ENCODE measurements at places on chromosomes 5 and 9.

DNA sequence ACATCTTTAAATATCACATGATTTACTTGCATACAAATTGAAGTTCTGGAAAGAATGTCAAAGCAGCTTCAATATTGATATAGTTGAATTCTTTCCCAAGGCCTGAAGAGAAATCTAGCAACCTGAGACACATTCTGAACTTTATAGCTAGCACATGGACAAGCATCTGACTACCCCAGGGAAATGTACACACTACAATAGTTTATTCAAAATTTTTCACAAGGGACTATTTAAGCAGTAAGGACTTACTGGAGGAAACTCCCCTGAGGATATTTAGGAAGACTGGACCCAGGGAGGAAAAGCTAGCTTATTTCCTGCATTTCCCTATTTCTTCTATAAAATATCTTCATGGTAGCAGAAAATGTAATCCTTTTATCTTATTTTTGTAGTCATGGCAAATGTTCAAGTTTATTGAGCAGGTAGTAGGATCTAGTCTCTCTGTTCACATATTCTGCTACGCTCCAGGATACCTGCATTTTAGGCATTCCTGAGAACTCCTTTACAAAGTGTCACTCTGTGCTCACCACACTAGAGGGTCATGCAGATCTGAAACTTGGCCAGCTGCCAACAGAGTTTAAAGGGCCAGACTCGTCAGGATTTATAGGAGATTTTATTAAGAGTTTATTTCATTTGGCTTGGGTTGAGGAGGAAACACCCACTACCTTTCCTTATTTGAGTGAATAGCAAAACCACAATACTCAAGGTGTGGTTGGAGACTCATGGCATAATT is 348.4 kb upstream of the FTMT start:
- DNase-seq: peak; percentile 59

- no peak for DNase-seq
Observed at GRCh38 chr9:127035948-127036347, 86.5 kb downstream of the ANGPTL2 start.

- DNase-seq: no peak
Observed at GRCh38 chr9:6811436-6811835, 53.7 kb downstream of the KDM4C start.

GRCh38 chr9:93601666-93602065 is 25.3 kb downstream of the PHF2 start:
- DNase-seq: no peak

- DNase-seq: no peak
Observed at GRCh38 chr5:72882989-72883388, 66.5 kb downstream of the TNPO1 start.

DNA sequence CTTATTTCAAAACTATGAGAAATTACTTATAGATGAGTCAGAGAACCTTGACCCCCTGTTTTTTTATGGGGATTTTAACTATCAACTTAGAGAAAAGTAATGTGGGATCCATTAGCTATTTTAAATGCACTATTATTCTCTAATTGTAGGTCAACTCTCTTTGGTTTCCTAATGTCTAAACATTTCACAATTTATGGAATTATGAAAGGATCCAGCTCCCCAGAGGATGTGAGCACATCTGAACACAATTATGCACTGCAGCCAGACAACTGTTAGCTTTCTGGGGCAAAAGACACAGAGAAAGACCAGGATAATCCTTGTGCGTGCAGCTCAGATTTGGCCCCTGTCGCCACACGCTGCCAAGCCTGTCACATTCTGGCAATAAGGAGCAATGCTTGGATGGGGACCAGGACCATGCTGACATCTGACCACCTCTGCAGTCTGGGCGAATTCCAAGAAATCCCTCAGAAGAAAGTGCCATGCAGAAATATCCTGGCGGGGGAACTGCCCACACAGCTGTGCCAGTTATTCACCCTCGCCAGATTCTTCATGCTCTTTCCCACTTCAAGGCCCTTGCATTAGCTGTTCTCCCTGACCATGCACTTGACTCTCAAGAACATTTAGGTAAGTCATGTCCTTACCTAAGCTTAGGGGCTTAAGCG is 22.2 kb upstream of the CMBL start:
- DNase-seq: peak; percentile 62

DNA sequence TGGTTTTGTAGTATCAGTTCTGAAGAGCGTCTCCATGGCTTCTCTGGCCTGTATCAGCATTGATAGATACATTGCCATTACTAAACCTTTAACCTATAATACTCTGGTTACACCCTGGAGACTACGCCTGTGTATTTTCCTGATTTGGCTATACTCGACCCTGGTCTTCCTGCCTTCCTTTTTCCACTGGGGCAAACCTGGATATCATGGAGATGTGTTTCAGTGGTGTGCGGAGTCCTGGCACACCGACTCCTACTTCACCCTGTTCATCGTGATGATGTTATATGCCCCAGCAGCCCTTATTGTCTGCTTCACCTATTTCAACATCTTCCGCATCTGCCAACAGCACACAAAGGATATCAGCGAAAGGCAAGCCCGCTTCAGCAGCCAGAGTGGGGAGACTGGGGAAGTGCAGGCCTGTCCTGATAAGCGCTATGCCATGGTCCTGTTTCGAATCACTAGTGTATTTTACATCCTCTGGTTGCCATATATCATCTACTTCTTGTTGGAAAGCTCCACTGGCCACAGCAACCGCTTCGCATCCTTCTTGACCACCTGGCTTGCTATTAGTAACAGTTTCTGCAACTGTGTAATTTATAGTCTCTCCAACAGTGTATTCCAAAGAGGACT is 1.5 kb downstream of the GPR21 start:
- DNase-seq: no peak

DNA sequence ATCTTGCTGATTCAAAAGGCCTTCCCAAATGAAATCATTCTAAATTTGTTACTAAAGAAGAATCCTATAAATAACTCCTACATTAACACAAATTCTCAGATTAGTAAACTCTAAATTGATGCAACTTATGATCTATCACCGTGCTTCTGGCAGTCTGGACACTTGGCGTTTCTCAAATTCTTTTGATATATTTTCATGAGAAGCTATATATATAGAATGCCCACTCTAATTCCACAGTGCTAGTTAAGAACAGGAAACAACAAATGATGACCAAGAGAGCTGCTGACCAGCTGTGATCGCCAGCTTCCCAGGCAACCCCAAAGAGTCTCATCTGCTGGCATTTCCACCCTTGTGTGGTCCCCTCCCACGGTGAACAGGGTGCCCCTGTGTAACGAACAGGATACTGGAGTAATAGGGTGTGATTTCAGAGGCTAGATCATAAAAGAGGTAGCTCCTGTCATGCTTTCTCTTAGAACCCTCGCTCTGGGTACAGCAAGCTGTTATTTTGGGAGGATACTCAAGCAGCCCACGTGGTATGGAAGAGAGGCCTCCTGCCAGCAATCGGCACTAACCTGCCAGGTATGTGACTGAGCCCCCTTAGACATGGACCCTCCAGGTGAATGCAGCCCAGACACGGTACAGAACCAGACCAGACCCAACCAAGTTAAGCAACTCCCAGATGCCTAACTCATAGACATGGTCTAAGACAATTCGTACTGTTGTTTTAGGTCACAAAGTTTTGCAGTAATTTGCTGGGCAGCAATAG is 64.7 kb downstream of the CDC14B start:
- DNase-seq: no peak

DNA sequence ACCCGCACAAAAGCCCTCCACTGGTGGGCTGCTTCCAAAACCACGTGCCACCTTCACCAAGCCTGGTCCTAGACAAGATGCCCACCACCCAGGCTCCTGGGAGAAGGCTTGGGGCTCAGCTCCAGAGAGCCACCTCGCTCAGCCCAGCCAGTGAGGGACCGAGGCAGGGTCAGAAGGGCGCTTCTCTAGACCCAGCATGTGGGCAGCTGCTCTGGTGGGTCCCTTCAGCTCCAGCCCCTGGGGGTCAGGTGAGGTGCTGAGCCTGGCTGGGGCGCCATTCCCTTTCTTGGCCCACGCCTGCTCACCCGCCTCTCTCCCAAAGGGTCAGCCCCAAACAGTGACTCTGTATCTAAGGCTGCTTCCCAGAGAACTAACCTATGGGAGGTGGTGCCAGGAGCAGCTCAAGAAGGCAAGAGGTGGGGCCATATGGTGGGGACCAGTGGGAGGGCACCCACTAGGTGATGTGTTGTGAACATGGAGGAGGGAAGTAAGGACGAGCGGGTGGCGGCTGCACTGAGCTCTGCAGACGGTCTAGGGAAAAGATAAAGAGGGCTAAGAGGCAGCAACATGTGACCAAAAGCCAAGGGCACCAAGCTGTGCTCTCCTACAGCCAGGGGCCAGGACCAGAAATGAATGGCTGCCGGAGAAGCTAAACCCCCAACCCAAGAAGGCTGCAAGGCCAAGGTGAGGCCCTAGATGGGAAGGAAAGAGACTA is 79.3 kb downstream of the CAMSAP1 start:
- no peak for DNase-seq

GRCh38 chr9:97299809-97300414 is 7.5 kb upstream of the CCDC180 start:
- no peak for DNase-seq

DNA sequence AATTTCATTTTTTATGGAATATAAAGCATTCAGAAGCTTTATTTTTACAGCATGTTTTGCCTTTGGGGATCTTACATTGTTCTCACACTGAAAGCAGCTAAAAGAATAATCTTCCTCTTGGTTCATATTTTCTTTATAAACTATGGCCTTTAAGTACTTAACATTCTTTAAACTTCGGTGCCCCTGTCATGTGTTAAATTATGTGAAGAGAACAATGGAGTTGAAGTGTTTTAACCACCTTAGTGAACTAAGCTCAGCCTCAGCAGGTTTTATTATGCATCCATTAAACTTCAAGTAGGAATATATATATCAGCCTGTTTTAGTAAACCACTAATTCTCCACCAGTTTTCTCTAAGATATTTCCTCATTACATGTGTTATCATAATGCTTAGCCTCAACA is 371.4 kb upstream of the CDH18 start:
- no peak for DNase-seq

DNA sequence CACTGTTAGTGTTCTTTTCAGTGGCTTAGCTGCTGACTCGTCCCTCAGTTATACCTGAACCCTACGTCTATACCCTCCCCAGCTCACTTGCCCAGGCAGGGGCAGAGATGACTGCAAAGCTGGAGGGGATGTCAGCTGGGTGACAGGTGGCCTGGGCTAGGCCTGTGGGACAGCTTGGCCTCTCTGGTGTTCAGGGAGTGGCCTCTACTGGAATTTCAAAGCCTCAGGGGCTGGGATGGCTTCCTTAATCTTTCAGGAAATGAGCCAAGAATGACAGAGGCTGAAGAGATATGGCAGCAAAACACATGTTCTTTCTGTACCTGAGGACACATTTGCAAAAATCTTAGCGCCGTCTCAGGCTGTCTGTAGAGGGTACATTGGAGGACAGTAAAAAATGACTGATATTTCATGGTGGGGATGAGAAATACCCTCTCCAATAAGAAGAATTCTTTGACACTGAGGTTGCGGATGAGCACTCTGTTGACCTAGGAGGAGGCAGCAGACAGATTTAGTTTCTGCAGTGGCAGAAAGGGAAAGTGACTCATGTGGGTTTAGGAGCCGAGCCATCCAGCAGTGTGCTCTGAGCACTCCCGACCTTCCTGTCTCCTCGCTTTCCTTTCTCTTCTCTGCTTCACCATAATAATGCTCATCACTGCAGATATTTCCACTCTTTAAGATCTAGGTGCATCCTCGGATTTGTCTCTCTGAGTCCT is 54.4 kb downstream of the ENTREP1 start:
- peak; percentile 73 for DNase-seq

GRCh38 chr9:101445353-101446029 is 9.9 kb upstream of the ALDOB start:
- peak; percentile 37 for DNase-seq

- no peak for DNase-seq
Observed at GRCh38 chr5:1141834-1142233, 30.0 kb upstream of the SLC12A7 start.

- DNase-seq: no peak
Observed at GRCh38 chr5:8019719-8020218, 150.8 kb downstream of the MTRR start.

- no peak for DNase-seq
Observed at GRCh38 chr9:90906316-90907055, 104.9 kb downstream of the SYK start.

DNA sequence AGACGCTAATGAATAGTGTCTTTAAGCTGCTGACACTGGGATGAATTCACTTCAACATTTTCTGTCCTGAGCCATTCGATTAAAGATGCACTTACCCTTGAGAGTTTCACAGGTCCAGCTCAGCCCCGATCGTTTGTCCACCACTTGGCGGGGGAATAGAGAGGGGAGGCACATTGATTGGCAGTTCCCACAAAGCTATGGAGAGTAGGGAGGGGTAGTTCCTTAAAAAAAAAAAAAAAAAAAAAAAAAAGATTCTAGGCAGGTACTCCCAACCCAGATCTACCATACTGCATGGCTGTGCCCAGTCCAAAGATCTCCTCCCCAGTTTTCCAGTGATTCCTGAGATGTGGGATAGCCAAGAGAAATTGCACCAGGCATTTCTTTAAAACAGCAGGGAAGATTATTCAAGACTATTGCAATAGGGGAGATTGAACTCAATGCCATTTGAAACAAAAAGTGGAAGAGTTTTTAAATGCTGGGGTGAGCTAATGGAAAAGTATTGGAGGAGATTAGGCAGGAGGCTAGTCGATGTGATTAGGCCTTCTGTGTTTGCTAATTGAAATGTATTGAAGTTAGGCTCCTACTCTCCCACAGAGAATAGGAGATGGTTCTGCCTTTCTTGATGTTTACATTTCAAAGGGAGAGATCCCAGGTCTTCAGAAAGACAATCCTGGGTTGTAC is 2217.4 kb upstream of the WWC1 start:
- DNase-seq: no peak

DNA sequence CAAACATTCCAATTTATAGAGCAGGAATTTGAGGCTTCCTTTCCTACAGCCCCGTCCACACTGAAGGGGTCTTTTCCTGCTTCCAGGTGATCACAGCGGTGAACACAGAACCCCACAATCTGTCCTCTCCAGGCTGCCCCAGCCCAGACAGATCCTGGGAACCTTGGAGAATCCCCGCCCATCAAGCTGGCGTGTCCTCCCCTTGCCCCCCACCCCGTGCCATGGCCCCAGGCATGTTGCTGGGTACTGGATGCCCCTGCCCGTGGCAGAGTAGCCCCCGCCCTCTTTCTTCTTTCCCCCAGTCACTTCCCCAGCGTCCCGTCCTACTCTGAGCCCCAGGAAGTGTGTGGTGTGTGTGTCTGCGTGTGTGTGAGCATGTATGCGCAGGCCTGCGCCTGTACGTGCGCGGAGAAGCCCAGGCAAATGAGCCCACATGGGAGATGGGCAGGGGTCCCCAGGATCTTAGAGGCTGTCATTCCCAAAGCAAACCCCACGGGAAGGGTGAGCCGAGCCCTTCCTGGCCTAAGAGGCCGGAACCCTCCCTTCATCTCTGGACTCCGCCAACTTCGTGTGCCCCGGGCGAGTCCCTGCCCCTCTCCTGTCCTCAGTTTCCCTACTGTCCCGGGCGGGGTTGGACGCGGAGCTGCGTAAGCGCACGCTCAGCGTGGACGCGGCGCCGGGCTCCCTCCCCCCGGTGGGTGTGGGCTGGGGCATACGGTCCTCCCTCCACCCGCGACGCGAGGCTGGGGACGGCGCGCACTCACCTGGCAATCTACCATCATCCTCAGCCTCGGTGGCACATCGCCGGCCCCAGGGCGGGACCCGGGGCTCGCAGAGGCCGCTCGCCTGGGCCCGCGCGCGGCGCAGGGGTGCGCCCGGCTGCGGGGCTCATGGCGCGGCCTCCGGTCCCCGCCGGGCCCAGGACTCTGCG is 15.2 kb downstream of the GBGT1 start:
- peak; percentile 24 for DNase-seq

GRCh38 chr5:61425918-61426317 is 93.9 kb downstream of the ZSWIM6 start:
- no peak for DNase-seq

- DNase-seq: no peak
Observed at GRCh38 chr5:133667217-133667616, 54.9 kb upstream of the FSTL4 start.

All from MCF 10A (cell line).